ENCODE measurements at places on chromosomes 13 and 19.

DNA sequence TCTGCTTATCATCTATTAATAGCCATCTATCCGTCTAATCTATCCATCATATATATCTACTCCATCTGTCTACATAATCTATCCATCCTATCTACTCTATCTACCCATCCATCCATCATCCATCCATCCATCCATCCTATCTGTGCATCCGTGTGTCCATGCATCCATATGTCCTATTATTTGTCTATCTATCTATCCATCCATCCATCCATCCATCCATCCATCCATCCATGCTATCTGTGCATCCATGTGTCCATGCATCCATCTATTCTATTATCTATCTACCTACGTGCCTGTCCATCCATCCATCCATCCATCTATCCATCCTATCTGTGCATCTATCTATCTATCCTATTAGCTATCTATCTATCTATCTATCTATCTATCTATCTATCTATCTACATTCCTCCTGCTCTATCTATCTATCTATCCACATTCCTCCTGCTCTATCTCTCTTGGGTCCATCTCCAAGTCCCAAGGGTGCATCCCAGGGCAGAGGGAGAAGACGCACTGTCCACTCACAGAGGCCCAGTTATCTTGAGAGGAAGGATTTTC lies 1.9 kb downstream of the CYP4F2 start:
- no peak for DNase-seq

DNA sequence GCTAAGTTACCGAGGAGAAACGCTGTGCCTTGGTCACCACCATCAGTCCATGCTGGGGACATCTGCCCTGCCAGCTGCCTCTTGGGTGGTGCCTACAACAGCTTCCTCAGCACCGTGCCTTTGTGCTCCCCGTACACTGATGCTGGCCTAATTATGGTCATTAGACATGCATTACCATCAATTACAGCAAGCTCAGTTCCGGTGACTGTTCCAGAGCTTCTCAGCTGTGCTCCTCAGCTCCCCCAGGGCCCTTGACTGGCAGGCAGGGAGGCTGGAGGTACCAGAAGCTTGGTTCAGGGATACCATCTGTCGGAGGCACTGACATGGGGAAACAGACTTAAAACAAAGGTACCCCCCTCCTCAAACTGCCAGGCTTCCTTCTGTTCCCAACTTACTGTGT lies 40.2 kb downstream of the CILP2 start:
- DNase-seq, result peak; percentile 87

GRCh38 chr13:31923134-31923763 lies 108.3 kb upstream of the FRY start:
- no peak for DNase-seq

GRCh38 chr19:46978171-46978869 lies 41.3 kb upstream of the NPAS1 start:
- no peak for DNase-seq

DNA sequence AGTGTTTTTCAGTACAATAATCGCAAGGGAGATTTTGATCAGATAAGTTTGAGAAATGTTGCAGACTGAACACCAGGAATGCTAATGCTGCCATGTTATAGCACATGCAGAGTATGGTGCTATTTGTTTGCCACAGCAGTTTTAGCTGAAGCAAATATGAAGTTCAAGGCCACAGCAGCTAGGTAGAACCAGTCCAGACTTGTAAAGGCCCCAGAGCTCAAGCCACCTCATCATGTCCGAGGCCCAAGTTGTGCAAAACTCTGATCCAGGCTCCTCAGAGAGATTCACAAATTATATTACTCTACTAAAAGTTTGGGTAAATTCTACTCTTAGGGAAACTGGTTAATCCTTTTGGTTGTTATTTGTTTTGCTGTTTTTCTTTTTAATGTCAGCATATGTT lies 2702.6 kb downstream of the PCDH9 start:
- no peak for DNase-seq

DNA sequence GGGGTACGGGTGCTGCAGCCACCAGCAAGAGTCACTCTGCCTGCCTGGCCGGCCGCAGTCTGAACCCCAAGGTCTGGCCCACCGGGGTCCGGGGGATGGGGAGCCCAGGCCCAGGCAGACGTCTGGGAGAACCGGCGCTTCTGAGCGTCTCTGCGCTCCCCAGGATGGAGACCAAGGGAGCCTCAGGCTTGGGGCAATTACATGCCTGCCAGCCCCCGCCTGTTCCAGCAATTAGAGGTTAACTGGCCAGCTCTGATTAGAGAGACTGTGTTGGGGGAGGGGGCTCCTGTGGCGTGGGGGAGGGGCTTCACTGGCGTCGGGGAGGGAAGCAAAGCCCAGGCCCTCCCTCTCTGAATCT lies 11.9 kb downstream of the MEIS3 start:
- DNase-seq, result peak; percentile 30

- DNase-seq, result no peak
These were observed 13.2 kb upstream of the PAK4 start for GRCh38 chr19:39112338-39112890.

GRCh38 chr13:20170921-20171320 lies 10.1 kb upstream of the GJA3 start:
- DNase-seq, result no peak

DNA sequence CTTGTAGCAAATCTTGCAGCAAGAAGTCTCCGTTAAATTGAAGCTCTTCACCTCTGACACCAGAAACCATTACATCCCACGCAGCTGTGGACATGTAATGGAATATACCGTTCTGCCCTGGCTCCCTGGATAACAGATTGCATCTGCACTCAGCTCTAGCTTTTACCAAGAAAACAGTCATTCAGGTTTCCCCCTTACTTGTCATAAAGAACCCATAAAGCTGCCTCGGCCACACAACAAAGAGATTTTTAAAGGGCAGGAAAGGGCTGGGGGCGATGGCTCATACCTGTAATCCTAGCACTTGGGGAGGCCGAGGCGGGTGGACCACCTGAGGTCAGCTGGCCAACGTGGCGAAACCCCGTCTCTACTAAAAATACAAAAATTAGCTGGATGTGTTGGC lies 127.6 kb upstream of the RFC3 start:
- DNase-seq, result no peak

DNA sequence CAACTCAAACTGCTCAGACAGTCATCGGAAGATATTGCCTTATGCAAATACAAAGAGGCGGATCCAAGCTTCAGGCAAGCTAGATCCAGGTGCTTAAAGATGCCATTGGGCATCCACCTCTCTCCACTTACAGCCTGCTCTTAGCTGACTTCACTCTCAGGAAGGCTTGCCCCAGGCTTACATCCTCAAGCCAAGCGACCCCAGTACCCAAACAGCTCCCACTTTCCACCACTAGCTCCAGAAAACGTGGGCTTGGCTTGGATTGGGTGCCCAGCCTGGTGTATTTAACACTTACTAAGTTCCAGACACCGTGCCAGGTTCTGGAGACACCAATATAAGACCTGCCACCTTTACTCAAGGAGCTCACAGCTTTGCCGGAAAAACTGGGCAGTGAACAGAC lies 142.1 kb upstream of the VSTM2B start:
- DNase-seq, result no peak

DNA sequence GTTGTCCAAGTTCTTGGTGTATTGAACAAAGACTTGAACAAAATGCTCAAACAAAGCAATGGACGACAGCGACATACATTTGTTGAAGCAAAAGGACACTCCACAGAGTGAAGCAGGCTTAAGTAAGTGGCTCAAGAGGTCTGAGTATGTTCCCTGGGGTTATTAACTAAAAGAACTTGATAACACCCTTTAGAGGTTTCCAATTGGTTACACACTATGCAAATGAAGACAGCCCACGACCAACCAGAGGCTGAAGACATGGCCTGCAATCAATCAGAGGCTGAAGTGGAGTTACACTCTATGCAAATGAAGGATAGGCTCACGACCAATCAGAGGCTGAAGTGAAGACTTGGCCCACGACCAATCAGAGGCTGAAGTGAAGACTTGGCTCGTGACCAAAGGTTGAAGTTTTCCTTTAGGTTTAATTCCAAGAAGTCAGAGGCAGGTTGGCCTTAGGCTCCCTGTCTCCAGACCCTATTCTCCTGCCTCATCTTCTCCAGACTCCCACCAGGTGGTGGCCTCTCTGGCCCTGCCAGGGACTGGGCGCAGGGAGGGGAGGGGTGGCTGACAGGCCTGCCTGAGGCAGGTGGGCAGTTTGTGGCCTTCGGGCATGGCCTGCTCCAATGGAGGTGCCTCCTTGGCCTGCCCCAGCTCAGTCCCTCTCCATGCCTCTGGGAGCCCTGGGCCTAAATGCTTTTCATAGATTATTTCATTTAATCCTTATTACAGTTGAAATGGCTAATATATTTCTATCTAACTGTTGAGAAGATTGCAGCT lies 38.1 kb downstream of the CCDC169 start:
- no peak for DNase-seq

- DNase-seq, result no peak
These were observed 19.0 kb downstream of the VSTM2B start for GRCh38 chr19:29544656-29545360.

DNA sequence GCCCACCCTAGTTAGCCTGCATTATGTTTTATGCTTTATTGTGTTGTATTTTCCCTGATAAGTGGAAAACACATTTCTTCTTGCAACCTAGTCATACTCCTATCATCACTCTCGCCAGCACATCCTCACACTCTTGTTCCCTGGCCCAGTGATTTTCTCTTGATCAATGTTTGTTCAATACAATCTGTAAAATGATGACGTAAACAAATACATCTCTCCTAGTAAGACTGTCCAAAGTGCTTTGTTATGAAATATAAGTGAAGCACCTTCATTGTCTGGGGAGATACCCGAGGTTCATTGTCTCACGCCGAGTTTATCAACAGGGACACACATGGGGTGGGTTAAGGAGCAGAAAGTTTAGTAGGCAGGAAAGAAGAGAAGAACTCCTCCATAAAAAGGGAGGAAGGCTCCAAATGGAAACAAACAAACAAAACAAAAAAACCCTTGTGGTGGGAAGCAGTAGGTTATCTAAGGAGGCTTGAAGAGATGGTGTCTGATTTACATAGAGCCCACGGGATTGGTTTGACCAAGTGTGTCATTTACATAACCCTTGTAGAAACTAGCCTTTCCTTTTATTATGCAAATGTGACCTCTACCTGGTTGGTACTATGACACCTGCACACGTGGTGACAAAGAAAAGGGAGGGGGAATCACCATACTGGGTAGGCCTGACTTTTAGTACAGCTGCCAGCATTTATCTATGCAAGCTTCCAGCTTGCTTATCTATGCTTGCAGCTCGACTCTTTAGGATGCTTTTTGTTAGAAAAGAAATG lies 1317.9 kb upstream of the SPRY2 start:
- DNase-seq, result no peak

- DNase-seq, result no peak
These were observed 460.3 kb downstream of the KCTD12 start for GRCh38 chr13:76425935-76426334.

DNA sequence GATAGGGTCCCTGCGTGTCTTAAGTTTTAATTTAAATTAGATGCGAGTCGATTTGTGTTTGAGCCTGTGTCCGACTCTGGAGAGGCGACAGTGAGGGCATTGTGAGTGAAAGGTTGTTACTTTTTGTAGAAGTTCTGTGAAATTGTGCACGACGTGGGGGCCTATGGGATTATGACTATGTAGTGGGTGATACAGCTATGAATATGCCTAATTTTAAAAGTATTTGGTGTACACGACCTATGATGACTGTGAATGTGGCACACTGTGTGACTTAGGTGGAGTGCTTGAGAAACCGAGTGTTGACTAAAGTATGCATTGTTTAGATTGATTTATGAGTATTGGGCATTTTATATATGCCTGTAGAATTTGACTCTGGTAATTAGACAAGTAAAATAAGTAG lies 646 bp downstream of the ZNF567 start:
- DNase-seq, result no peak

- DNase-seq, result no peak
These were observed 897.0 kb downstream of the EFNB2 start for GRCh38 chr13:105638426-105638825.

- DNase-seq, result no peak
These were observed 1.8 kb downstream of the RAP2A start for GRCh38 chr13:97435794-97436193.

DNA sequence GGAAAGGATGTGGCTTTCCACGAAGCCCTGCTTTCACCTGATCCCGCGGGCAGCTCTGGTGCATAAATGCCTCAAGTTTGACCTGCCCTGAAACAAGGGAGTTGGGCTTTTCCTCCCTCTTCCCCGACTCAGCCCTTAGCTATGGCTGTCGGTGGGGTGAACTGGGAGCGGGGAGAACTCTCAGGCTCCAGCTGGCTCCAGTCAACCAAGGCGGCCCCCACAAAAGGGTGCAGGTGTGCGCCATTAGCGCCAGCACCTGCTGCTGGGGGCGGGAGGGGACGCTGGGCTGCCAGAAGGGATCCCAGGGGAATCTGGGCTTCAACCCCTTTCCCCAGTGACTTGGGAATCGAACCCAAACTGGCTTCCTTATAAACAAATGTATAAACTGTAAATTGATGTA lies 7.1 kb upstream of the DHRS12 start:
- DNase-seq, result no peak

GRCh38 chr13:80030491-80030890 lies 310.4 kb downstream of the SPRY2 start:
- DNase-seq, result no peak

- DNase-seq, result no peak
These were observed 97.4 kb downstream of the STK24 start for GRCh38 chr13:98479496-98480003.

GRCh38 chr19:16327911-16328823 lies 3.5 kb downstream of the KLF2 start:
- DNase-seq, result no peak

GRCh38 chr13:22589880-22590279 lies 590.9 kb upstream of the SGCG start:
- DNase-seq, result no peak

- no peak for DNase-seq
These were observed 130.2 kb upstream of the MCF2L start for GRCh38 chr13:112838842-112839117.

DNA sequence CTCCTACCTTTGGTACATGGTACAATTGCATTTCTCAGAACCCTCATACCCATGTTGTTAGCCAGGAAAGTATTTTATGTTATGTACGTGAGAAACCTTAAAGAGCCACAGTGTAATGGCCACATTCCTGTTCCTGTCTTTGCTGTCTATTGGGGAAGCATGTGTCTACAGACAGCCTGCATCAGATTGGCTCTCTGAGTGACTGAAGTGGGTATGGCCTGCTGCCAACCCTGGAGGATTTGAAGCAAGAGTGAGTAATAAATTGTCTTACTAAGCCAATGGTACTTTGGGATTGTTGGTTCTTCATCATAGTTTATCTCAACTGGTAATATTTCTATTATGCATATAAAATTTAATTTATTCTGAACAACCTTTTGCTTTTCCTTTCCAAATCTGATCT lies 574.1 kb downstream of the LMO7 start:
- DNase-seq, result no peak

- DNase-seq, result no peak
These were observed 628 bp downstream of the BEST2 start for GRCh38 chr19:12752056-12752781.

GRCh38 chr13:59274958-59275727 lies 888.6 kb downstream of the DIAPH3 start:
- no peak for DNase-seq

DNA sequence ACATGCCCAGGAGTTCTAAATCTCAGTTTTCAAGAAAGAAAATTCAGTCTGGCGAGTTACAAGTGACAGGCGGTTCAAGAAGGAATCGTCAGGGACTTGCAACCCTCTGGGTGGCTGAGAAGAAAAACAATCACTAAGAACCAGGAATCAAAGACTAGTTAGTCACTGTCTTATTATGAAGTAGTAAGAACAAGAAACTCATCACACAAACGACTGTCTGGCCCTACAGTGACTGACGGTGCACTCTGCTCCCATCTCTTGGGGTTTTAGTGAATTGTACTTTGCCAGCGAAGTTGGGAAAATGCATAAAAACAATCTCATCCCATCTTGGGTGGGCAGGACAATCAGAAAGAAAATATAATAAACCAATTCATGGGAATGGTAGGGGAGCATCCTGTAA lies 63.7 kb upstream of the SACS start:
- DNase-seq, result no peak
